Astrocyte (in vitro differentiated cells and primary cell): ENCODE measurements at places on chromosomes 7 and 10.
A peak's percentile ranks its signal among the peaks of the same experiment; 100 is the strongest.

GRCh38 chr10:130111113-130111851, 652 bp upstream of the C10orf143 start:
- DNase-seq, result peak; percentile 96

GRCh38 chr10:45380903-45381620, 7.0 kb downstream of the ALOX5 start:
- DNase-seq, result no peak

DNA sequence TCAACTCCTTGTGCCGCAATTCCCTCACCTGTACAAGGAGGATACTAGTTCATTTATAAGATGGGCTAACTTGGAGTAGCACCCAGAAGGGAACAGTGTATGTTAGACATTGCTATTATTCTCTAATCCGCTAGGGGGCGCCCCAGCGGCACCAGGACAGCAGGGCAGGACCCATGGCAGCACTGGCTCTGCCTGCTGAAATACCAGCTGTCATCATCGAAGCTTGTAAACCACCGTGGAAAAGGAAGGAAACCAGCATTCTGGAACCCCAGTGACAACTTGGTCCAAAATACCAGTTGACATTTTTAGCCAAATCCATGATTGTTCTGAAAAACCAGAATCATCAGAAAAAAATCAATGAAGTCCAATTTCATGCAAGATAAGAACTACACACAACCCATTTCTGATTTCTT, 134.4 kb downstream of the ITGA8 start:
- no peak for DNase-seq

DNA sequence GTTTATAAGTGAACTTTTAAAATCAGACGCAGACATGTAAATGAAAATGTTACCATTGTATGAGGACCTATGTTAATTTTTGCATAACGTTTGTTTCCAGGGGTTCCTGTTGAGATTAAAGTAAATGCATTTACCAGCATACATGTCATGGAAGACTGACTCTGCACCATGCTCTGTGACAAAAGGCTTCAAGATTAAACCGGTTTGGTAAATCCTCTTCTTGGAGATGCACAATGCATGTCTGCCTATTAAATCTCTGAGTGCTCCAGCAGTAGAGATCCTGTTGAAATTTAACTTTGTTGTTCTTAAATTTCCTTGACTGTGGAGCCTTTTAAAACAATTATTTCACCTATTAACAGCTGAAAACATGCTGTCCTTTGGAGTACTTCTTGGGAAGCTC, 36.5 kb upstream of the JAZF1 start:
- no peak for DNase-seq

DNA sequence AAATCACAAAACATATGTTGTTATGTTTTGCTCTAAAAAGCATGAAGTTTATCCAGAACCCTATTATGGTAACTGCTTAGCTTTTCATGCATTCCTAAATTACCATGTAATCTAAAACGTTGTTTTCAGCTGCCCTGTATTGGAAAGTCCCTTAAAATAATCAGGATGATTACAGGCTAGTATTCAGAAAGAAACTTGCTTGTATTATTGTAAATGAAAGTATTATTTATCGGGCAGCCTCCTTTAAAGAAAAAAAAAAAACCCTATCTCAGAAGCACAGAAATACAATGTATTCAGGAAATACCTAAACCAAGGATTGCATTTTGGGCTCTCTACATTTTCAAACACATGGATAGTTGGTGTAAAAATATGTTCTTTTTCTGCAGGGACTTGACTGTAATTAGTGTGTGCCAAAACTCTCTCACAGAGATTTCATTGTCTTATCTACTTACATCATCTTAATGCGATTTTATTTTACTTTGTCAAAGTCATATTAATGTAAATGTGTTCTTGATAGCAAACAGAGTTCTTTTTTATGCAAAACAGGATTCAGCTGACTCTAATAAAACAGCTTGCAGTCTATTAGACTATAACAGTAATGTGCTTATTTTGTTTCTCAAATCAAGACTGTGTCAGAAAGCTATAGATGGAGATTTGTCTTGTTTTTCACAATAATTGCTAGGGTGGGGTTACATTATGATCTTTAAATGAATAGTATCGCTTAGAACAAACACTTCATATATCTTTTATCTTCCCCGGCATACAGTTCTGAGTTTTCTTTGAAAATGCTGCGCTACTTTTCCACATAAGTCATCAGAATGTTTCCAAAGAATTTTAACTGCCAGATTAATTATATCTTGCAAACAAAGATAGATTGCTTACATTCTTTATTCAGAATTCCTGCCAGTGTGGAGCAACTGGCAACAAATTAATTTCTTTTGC, 65.3 kb upstream of the ARID5B start:
- DNase-seq, result peak; percentile 67

DNA sequence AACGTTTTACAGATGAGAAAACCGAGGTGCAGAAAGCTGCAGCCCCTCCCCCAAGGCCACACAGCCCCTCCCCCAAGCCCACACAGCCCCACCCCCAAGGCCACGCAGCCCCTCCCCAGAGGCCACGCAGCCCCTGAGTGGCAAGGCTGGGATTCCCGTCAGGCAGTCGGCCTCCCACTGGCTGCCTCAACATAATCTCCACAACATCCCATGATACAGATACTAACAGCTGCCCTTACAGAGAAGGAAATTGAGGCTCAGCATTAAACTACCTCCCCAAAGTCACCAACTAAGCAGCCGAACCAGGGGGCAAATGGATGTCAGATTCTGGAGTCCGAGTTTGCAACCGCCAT, 15.9 kb downstream of the SH3PXD2A start:
- DNase-seq, result no peak

- no peak for DNase-seq
Measured at GRCh38 chr7:157018997-157019608, 8.6 kb upstream of the MNX1 start.

DNA sequence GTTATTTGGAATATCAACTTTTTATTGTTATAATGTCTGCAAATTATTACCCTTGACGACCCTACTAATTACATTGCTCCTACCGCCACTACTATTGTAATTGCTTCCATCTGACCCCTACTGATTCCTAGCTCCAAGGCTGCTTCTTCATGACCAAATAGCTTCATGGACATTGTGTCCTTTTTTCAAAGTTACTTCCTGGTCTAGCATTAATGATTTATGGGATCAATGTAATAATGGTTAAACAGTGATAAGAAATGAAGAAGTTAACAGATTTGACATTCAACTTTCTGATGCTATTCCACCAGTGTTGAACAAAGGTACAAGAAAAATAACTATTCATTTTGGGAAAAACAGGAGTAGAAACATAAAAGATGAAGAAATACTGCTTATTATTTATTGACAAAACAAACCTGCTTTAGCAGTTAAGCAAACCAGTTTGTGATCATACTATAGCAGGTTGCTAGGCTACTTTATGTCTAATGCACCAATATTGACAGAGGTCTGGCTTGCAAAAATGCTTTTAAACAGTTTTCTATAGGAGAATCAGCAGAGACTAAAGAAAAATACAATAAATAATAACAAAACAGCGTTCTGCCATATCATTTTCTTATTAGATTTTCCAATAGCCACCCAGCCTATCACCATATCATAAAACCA, 125.8 kb downstream of the PCLO start:
- no peak for DNase-seq

DNA sequence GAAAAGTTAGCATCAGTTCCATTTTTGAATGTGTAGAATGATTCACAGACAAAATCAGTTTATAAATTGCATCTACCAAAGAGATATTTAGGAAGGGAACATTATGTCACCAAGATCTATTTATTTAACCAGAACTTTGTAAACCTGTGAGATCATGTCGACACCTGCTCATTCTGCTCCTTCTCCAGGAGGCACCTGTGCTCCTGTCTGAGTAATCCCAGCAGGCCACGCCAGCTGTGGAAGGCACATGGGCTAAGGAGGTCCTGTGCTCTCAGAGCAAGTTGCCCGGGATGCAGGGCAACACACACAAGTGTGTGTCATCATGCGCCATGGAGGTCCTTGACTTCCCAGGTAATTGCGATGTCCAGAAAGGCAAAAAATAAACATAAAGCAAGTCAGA, 45.5 kb upstream of the ADARB2 start:
- DNase-seq, result no peak

DNA sequence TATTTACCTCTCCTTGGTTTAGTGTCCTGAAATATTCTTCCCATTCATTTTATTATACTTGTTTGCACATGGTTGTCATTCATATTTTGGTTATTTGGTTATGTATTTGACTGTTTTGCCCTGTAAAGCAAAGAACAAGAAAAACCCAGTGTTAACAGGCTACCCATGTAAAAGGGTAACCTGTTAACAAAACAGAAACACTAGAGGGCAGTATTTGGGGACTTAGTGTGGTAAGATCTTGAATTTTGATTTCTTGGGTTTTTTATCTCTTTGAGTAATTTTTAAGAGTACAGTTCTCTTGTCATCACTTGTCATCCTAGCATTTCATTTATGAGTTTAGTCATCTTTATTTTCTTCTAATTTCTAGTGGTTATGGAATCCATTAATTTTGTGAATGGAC, 51.3 kb downstream of the POLL start:
- DNase-seq, result no peak

GRCh38 chr7:43502941-43503340, 80.0 kb upstream of the STK17A start:
- DNase-seq, result no peak

DNA sequence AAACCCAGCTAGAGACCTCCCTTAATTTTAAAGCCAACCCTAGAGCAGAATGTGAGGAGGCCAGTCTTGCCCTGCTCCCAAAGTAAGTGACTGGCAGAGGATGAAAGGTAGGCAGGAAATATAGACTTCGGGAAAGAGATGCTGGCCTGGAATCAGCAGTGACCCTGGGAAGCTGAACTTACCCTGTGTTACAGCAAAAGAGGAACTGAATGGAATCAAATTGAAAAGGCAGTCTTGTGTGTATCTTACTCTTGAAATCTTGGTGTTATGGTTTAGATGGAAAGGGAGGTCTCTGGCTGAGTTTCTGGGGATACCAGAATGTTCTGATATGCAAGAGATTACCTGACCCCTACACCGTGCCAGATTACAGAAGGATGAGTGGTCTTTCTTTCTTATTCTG, 7.9 kb upstream of the CFAP43 start:
- DNase-seq, result no peak

DNA sequence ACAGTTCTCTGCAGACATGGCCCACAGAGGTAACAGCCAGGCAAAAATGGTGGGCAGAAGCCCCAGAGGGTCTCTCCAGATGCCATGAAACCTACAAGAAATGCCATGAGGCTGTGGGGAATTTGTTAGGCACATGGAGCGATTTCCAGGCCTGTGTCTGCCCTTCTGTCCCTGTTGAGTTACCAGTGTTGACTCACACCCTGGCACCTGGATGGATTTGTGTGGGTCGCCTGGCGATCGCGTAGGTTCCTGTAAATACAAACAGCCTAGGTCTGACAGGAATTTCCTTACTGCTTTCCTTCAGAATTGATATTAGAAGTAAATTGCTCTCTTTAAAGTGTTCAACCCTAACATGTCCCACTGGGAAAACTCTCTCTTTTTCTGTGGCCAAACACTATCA, 164.9 kb upstream of the EEPD1 start:
- no peak for DNase-seq

GRCh38 chr7:25849500-25850184, 302.4 kb upstream of the NFE2L3 start:
- DNase-seq, result peak; percentile 86

DNA sequence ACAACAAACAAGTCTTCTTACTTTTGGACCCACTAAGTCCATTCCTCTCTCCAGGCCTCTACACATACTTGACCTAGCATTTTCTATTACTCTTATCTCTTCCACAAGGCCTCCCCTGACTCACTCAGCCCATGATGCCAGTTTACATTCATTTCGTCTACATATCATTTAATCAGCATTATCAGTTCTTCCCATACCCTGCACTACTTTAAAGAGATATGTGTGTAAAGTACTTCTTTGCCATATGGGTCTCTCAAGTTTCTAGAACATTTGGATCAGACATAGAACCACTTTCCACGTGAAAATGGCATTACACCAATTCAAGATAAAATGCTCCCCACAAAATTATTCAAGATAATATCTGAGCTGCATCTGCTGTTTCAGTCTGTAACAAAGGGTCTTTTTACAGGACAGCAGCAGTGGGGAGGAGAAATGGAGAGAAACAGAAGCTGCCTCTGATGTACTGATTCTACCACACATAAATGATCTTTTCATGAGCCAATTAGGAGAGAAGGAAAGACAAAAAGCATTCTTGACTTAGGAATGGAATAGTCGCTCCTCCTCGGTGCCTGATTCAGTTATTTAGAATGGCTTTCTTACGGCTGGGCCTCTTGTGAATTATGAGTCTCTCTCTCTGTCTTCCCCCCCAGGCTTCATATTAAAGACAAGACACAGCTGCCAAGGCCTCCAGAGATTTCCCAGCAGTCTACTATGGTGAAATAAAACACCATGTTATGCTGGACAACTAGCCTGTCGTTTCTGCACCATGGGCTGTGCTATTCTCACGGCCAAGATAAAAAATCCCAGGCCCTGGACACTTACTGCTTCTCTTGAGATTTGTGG, 46.9 kb upstream of the SEPTIN7 start:
- DNase-seq, result peak; percentile 10

DNA sequence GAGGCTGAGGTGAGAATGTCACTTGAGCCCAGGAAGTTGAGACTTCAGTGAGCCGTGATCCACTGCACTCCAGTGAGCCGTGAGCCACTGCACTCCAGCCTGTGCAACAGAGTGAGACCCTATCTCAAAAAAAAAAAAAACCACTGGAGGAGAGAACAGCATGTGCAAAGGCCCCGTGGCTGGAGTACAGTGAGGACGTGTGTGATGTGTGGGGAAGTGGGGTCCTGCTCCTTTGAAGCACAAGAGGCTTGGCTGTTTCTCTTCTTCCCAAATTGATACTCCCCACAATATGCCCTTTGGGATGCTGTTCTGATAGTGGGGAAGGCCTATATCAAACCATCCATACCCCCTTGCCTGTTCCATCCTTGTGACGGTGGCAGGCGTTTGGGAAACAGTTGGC, 68.2 kb downstream of the C10orf105 start:
- no peak for DNase-seq
